ENCODE measurements at places on chromosomes 5 and 9. TPM values are rescaled to one million over a fixed set of nuclear protein-coding genes. Genes with fewer than 3 reads are reported as not detected.

The ZNF658 gene
- 4.7 TPM for total RNA-seq

The NUTM2F gene
- not detected for total RNA-seq

The VCAN gene
- not detected for total RNA-seq

The RORB gene
- 0.05 TPM for total RNA-seq

The ATP10B gene
- total RNA-seq = not detected

The DMGDH gene
- total RNA-seq = not detected

The SLC36A1 gene
- 5.7 TPM for total RNA-seq

The EGFLAM gene
- total RNA-seq = not detected
